ENCODE measurements at places on chromosomes 2 and 18.

DNA sequence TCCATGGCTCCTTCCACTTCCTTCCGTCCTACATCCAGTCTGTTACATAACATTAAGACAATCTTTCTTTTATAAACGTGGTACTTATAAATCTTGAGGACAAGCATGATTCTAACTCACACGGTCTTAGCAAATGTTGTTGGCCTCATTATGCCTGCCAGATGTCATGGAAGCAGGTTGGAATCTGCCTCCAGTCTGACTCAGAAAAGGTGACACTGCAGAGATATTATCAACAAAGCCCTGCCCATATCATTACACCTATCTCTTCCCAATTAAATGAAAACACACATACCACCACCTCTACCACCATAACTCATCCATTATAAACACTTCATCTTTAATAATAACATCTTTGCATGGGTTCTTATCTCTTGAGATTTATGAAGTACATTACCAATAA, 334.7 kb upstream of the CHAC2 start:
- no peak for DNase-seq

DNA sequence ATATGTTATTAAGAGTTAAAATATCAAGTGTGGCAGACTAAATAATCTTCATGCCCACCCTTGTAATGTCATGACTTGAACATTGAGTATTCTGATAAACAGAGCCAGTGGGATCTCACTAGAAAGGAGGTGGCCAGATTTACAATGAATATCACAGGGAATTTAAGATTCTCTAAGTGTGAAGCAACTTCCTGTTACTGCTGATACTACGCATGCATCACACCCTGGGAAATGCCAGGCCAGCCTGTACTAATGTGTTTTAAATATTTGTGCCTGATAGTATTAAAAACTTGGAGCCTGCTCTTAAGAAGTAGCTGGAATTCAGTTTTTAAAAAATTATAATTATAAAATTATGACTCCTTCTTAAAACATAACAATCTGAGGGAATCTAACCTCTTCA, 148.3 kb downstream of the LAMA3 start:
- peak; percentile 78 for DNase-seq

DNA sequence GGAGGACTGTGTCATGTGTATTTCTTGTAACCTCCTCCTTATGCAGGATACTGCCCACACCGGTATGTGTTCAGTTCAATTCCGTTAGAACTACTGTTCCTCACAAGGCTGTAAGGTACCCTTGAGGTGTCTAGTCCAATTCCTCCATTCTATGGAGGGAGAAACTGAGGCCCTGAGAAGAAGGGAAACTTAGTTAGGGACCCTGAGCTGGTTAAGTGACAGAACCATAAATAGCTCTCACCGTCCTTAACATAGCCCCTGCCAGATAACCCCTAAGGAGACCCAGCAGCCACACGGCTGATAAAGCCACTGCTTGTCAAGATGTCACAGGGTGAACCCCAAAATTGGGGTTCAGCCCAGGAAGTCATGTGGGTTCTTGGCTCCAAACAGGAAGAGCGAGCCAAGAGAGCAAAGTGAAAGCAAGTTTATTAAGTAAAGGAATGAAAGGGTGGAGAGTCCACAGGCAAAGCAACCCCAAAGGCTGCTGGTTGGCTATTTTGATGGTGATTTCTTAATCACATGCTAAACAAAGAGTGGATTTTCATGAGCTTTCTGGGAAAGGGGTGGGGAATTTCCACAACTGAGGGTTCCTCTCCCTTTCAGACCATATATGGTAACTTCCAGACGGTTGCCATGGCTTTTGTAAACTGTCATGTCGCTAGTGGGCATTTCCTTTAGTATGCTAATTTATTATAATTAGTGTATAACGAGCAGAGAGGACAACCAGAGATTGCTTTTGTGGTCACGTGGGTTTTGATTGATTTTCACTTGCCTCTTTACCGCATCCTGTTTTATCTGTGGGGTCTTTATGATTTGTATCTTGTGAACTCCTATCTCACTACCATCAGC, 83.4 kb upstream of the RTN4 start:
- peak; percentile 70 for DNase-seq

DNA sequence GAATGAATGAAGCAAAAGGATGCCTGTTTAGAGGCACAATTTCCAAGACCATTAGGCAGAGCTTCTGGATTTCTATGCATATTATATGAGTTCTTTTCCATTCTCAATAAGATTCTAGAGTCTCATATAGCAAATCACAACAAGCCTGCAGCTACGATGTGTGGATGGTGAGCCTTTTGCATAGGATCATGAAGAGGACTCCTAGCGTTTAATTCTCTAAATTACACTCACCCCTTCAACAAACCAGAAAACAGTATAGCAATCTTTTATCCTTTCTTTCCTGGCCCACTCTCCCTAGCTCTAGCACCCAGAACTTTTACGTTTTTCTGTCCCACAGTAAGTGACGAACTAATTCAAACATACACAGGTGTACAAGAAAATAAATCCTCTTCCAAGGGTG, 293.1 kb upstream of the KLHL29 start:
- DNase-seq = no peak

- peak; percentile 33 for DNase-seq
Measured at GRCh38 chr18:2240311-2240705, 331.0 kb downstream of the METTL4 start.

DNA sequence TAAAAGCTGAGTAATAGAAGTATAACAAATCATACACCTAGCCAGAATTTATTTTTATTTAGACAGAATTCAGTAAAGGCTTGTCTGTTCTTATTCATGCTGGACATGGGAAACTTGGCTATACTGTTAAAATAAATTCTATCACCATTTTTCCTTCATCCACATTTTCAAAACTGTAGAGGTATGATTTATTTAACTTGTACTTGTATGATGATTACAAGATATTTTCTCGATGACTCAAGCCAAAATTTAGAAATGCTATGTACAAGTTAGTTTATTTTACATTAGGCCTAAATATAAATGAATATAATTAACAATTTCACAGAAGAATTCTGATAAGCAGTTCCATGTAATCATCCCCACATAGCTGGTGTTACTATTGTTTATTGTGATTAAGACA, 194.8 kb upstream of the DOK6 start:
- DNase-seq = peak; percentile 15

DNA sequence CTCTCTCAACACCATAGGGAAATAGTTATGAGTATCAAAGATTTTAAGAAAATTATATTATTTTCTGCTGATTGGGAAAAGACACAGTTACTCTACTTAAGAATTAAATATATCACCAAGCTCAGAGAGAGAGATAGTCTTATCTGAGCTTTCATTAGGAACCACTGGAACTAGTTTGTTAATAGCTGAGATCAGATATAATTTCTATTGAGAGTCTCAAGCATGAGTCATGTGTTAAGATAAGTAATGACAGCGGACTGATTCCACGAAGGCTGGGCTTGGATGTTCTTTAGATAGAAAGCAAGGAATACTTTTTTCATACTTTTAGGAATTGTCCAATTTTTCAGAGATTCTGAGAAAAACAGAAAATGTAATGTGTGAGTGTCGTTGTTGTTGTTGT, 44.4 kb upstream of the RBM44 start:
- DNase-seq = no peak

GRCh38 chr18:36464126-36464651, 166.7 kb downstream of the FHOD3 start:
- DNase-seq = no peak

- no peak for DNase-seq
Measured at GRCh38 chr2:27925766-27926472, 35.4 kb downstream of the BABAM2 start.

GRCh38 chr2:217958206-217958883, 44.5 kb downstream of the TNS1 start:
- DNase-seq = no peak

Data from adipocyte (in vitro differentiated cells).